Panc1 (cell line): ENCODE measurements at places on chromosomes 5 and 9.
A peak's percentile ranks its signal among the peaks of the same experiment; 100 is the strongest.

GRCh38 chr5:125882061-125882460 is 541.1 kb upstream of the GRAMD2B start:
- DNase-seq = no peak

GRCh38 chr9:125906144-125906543 is 159.0 kb downstream of the PBX3 start:
- DNase-seq = no peak

GRCh38 chr9:137030006-137030405 is 1.9 kb downstream of the FUT7 start:
- no peak for DNase-seq

DNA sequence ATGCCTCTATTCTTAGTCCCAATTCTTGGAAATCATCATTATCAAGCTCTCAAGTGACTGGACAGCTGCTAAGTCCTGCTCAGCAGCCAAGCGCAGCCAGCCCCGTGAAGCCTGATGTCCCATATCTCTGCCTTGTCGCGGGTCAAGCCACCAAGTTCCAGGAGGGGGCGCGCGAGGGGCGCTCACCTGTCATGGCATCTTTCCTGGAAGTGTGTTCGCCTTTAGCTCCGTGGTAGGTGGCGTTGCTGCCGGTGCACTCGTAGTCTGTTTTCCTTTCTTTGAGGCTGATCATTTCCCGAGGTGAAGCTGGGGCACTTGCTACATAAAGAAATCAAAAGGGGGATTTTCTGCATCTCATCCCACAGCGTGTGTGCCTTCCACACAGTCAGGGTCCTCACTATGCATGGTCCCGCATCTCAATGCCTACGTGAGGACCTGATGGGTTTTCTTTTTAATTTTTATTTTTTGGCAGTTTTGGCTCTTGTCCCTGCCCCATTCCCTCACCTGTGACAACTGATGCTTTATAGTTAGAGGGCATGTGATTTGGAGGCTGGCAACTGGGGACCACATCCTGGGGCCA is 227.0 kb upstream of the DAP start:
- peak; percentile 13 for DNase-seq

GRCh38 chr5:39654715-39655114 is 229.9 kb upstream of the DAB2 start:
- no peak for DNase-seq

GRCh38 chr5:96624596-96624995 is 37.6 kb upstream of the CAST start:
- no peak for DNase-seq

- no peak for DNase-seq
Observed at GRCh38 chr9:93952784-93953495, 2.2 kb downstream of the BARX1 start.

DNA sequence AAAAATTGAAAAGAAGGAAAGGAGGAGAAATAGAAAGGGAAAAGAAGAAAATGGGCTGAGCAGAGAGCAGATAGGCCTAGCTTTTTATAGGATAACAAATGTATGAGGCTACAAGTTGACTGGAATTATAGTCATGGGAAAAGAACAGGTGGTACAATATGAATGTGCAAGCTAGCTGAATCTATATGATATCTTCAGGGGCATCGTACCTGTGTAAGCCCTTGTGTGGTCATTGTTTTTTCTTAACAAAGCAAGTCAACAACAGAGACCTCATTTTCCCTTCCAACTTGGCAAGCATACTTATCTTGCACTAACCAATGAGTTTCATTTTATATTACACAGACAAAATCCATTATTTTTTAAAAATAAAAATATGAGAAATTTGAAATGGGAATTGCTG is 259.2 kb downstream of the KCTD16 start:
- DNase-seq = no peak

DNA sequence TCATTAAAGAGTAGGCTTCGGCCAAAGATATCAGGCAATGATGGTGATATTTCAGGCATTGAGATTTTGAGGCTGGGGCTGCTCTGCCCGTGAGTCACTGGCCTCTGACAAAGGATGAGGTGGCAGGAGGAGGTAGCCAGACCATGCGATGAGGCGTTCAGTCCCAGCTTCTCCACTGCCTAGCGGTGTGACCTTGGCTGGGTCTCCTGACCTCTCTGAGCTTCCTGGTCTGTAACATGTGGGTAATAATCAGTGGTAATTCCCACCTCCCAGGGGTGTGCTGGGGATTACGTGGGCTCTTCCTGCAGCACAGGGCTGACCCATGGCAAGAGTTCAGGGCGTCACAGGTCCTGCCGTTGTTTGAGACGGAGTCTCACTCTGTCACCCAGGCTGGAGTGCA is 73.2 kb upstream of the RAPGEF1 start:
- no peak for DNase-seq

GRCh38 chr5:2185646-2186471 is 303.1 kb upstream of the IRX4 start:
- DNase-seq = no peak

- no peak for DNase-seq
Observed at GRCh38 chr9:84867186-84867585, 197.7 kb downstream of the NTRK2 start.

DNA sequence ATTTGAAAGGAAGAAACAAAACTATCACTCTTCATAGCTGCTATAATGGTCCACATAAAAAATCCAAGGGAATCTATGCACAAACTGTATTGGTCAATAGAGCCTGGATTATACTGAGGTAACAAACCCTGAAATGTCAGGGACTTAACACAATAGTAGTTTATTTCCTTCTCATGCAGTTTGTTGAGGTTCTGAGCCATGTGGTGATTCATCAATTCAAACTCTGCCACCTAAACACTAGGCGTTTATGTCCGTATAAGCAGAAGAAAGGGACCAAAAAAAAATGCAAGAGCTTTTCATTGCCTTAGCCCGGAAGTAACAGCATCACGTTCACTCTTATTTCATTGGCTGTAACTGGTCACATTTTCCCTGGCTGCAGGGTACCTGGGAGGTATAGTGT is 464.7 kb downstream of the ZSWIM6 start:
- no peak for DNase-seq

DNA sequence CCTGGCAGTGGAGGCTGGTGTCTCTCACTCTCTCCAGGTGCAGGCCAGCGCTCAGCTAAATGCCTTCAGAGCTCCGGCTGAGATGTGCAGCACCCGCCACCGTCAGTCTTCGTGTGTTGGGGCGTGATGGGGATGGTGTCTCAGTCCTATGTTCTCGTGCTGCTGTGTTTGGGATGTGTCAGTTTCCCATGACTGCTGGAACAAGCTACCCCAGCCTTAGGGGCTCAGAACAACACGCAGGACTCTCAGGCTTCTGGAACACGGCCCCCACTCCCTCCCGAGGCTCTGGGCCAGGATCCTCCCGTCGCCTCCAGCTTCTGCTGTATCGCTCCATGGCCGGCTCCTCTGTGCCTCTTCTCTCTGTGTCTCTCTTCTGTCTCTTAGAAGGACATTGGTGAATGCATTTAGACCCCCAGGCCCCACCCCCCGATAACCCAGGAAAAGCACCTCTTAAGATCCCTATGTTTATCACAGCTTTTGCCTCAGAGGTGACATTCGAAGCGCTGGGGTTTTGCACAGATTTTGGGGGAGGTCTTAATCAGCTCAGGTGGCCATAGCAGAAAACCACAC is 9.6 kb upstream of the CEP72 start:
- no peak for DNase-seq

- DNase-seq = no peak
Observed at GRCh38 chr5:65103756-65104440, 335.2 kb downstream of the CWC27 start.

- DNase-seq = no peak
Observed at GRCh38 chr5:175288048-175288621, 155.8 kb downstream of the DRD1 start.

- DNase-seq = peak; percentile 66
Observed at GRCh38 chr5:142826741-142827492, 56.7 kb downstream of the ARHGAP26 start.

- no peak for DNase-seq
Observed at GRCh38 chr9:130970052-130970451, 31.0 kb upstream of the FIBCD1 start.

GRCh38 chr9:5586391-5586802 is 42.5 kb upstream of the RIC1 start:
- no peak for DNase-seq

DNA sequence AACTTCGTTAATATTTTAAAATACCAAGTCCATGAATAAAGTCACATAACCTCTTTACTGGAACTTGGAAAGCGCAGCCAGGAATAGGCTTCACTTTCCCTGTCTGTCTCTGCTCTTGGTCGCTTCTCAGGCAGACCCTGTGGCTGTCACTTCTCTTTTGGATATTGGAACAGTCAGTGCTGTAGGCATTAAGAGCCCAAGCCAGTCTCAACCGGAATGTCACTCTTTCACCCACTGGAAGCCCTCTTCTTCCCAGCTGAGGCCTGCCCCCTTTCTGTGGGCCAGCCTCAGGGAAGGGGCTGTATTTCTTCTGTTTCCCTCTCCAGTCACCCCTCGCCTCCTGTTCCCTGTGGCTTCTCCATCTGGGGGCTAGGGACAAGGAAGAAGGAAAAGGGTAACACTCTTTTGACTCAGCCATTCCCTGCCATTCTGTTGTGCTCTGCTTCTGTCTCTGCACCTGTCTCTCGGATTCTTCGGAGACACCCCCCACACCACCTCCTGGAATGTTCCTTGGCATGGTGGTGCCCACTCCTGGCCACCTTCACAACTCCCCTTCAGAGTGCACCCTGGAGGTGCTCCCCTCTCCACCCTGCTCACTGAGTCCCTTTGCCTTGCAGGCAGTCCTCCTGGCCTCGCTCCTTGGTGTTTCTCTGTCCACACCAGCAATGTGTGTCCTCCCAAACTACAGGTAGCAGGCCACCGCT is 103.4 kb downstream of the TRIO start:
- DNase-seq = no peak

DNA sequence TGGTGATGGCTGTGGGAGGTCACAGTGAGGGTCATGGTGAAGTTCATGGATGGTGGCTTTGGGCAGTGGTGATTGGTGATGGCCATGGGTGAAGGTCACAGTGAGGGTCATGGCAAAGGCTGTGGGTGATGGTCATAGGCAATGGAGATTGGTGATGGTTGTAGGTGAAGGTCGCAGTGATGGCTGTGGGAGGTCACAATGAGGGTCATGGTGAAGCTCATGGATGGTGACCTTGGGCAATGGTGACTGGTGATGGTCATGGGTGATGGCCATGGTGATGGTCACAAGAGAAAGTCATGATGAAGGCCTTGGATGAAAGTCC is 115.6 kb upstream of the IRX4 start:
- DNase-seq = no peak

GRCh38 chr5:157574456-157575380 is 857 bp downstream of the ADAM19 start:
- DNase-seq = no peak

- no peak for DNase-seq
Observed at GRCh38 chr9:106846857-106847256, 16.1 kb upstream of the ZNF462 start.

DNA sequence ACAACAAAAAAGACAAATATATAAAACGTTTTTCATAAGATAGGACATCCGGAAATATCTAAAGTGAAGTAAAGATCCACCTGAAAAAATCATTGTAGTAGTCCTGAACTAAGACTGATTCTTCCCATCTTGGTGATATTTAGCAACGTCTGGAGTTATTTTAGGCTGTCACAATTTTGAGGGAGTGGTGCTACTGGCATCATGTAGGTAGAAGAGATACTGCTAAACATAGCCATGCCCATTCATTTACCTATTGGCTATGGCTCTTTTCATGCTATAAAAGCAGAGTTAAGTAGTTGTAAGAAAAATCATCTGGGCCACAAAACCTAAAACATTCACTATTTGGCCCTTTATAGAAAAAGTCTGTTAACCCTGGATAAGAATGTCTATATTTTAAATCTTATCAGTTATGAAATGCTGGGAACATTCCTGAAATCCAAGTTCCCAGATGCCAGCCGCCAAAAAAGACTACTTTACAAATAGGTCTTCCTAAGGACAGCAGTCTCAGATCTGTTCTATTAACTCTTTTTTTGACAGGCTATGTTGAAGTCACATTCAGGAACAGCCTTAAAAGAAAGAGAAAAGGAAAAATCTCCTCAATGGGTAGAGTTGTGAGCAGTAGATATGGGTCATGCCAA is 27.0 kb downstream of the RAPGEF6 start:
- DNase-seq = no peak
